ENCODE measurements at places on chromosomes 16 and 17. TPM values are rescaled to one million over a fixed set of nuclear protein-coding genes. Genes with fewer than 3 reads are reported as not detected.

CES5A gene
- not detected for total RNA-seq

PMFBP1 gene
- 0.32 TPM for total RNA-seq

KRT33B gene
- not detected for total RNA-seq

OR1F1 gene
- not detected for total RNA-seq

SLX4 gene
- total RNA-seq: 1.6 TPM

TTYH2 gene
- total RNA-seq: 5.2 TPM

IKZF3 gene
- not detected for total RNA-seq

SCGB1C2 gene
- not detected for total RNA-seq

CHST5 gene
- total RNA-seq: not detected

NUPR1 gene
- total RNA-seq: 18.9 TPM

PRKCB gene
- total RNA-seq: not detected

ADAM11 gene
- total RNA-seq: 0.32 TPM

SOX8 gene
- total RNA-seq: 0.16 TPM

TMEM94 gene
- 21.0 TPM for total RNA-seq

ZNF624 gene
- total RNA-seq: 4.2 TPM

PPP1R27 gene
- total RNA-seq: not detected

EVI2A gene
- total RNA-seq: 2.4 TPM

CACNG5 gene
- total RNA-seq: not detected

CCL22 gene
- total RNA-seq: not detected

KRTAP4-9 gene
- total RNA-seq: not detected

TNP2 gene
- not detected for total RNA-seq

WNT3 gene
- total RNA-seq: 0.32 TPM

ACSM3 gene
- 0.69 TPM for total RNA-seq

CACNG3 gene
- total RNA-seq: not detected

PRR15L gene
- total RNA-seq: not detected

PPL gene
- 46.3 TPM for total RNA-seq
